Stimulated activated CD4-positive, alpha-beta T cell treated with anti-CD3 and anti-CD28 coated beads, Interleukin-1b, Interleukin-23, amount 100 ng/mL, for 1 hour (primary cell): ENCODE measurements at places on chromosomes 3 and 15.

- no peak for DNase-seq
Measured at GRCh38 chr3:36826240-36826639, 61.9 kb upstream of the DCLK3 start.

DNA sequence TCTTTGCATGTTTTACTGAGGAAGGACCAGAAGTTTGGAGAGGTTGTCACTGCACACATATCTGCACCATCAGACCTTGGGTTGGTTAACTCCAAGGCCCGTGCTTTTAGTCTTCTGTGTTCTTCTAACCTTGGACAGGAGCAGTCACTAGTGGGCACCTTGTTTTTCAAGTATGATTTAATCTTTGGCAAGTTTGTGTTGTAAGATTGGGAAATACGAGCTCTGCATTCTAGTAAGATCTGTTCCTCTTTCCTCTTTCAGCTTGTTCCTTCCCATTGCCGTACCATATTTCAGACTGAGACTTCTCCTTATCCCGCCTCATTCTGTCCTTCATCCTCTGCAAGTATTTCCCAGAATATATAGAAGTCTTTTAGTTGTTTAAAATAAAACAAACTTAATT, 5.1 kb downstream of the TMOD2 start:
- no peak for DNase-seq

DNA sequence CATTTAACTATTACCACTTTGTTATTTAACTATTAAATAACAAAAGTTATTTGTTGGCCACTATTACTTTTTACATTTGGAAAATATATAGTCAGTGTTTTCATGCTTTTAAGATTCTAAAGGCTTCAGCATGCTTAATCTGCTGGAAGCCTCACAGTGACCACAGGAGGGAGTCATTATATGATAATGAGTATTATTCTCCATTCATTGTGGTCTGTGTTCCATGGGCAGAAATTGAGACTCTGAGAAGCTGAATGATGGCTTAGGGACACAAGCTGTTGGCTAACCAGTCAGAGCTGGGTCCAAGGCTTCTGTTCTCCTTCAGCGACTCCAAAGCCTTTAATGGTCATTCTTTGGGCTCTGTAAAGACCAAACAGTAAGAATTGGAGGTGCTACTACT, 64.7 kb downstream of the BFSP2 start:
- no peak for DNase-seq

- DNase-seq = no peak
Measured at GRCh38 chr3:14544282-14545250, 4.4 kb upstream of the GRIP2 start.

DNA sequence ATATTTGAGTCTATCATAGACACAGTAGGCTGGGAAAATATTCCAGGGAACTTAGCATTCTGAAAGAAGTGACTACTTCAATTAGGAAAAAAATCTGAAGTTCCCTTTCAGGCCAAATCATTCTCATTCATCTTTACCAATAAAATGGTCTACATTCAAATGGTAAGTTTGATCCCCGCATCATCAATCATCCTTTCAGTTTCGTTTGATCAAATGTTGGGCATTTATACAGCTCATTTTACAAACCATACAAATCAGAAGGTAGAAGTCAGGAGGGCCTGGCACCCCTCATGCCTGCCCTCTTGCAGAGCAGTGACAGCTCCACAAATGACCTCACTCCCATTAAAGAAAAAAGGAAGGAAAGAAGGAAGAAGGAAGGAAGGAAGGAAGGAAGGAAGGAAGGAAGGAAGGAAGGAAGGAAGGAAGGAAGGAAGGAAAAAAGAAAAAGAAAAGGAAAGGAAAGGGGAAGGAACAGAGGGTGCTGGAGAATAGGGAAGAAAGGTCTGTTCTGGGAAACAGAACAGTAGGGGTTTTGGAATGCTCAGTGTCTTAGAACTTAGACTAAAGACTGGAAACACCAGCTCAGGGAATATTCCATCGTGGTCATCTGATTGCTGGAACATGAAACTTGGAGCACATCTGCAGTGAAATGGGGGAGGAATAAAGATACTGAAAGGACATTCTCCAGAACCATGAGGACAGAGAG, 86.1 kb downstream of the XXYLT1 start:
- DNase-seq = no peak

- no peak for DNase-seq
Measured at GRCh38 chr3:46414739-46415138, 7.7 kb downstream of the CCRL2 start.

DNA sequence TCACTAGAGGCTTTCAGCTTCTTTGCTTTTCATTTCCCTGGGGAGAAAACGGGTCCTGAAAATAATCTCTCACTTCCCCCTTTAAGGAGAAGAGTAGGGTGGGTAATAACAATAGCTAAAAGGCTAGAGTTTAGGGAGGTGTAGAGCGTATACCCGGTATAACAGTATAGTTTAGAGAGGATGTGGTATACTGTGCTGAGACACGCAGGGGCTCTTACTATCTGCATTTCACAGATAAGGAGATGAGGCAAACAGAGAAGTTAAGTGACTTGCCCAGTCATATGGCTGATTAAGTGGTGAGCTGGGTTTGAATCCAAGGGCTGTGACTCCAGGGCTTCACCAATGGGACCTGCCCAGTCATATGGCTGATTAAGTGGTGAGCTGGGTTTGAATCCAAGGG, 15.0 kb upstream of the KCNMB3 start:
- no peak for DNase-seq

- no peak for DNase-seq
Measured at GRCh38 chr15:85120351-85121113, 138.9 kb downstream of the PDE8A start.

- DNase-seq = no peak
Measured at GRCh38 chr15:60889491-60889890, 339.6 kb downstream of the RORA start.

GRCh38 chr3:115275896-115276295, 128.8 kb upstream of the ZBTB20 start:
- no peak for DNase-seq

- no peak for DNase-seq
Measured at GRCh38 chr3:184693011-184693975, 18.6 kb downstream of the MAGEF1 start.

- no peak for DNase-seq
Measured at GRCh38 chr3:15154326-15154725, 51.7 kb upstream of the CAPN7 start.

GRCh38 chr3:9211155-9211950, 38.1 kb downstream of the SRGAP3 start:
- DNase-seq = no peak

DNA sequence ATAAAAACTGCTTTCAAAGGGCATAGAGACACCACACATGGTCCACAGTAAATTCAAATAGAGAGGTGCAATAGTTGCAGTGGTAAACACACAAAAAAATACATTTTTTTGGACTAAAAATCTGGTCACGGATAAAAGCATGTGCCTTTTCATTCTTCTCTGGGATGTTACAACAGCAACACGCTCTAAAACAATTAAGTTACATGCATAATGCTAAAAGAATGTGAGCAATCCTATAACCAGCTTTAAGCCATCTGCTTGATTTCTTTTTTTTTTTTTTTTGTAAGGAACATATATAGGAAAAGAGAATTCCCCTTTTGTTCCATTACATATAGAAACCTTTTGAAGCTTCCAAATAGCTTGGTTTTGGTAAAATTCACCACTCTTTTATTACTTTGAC, 20.0 kb downstream of the WNT5A start:
- no peak for DNase-seq

DNA sequence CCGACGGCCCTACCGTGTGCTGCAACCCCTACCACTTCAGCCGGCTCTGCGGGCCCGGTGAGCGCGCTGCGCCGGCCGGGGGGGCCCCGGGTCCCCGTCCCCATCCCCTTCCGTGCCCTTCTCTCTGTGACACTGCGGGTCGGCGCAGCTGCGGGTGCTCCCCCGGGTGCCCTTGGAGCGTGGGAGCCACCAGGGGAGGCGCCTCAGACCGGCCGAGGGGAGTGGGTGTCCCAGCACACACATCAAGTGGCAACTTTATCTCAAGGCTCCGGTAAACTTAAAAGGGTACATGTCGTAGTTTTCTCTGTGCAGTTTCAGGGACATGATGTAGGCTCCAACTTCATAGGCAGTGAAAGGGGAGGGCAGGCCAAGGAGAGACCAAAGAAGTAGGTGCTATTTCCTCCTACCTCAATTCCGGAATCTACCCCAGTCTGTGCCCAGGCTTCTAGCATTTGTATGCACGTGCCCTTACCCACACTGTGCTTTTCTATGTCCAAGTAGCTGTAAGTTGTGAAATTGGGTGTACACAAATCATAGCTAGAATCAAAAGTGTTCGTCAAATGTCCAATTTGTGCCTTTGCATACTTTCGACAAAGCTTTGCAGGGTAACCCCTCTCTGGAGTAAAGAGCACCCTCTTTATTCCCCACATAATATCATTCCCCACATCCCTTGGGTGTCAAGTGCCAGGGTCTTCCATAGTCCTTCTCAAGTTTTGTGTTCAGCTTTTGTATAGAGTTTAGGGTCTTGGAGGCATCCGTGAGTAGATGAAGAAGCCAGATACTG, 2.2 kb downstream of the SMAD6 start:
- no peak for DNase-seq

DNA sequence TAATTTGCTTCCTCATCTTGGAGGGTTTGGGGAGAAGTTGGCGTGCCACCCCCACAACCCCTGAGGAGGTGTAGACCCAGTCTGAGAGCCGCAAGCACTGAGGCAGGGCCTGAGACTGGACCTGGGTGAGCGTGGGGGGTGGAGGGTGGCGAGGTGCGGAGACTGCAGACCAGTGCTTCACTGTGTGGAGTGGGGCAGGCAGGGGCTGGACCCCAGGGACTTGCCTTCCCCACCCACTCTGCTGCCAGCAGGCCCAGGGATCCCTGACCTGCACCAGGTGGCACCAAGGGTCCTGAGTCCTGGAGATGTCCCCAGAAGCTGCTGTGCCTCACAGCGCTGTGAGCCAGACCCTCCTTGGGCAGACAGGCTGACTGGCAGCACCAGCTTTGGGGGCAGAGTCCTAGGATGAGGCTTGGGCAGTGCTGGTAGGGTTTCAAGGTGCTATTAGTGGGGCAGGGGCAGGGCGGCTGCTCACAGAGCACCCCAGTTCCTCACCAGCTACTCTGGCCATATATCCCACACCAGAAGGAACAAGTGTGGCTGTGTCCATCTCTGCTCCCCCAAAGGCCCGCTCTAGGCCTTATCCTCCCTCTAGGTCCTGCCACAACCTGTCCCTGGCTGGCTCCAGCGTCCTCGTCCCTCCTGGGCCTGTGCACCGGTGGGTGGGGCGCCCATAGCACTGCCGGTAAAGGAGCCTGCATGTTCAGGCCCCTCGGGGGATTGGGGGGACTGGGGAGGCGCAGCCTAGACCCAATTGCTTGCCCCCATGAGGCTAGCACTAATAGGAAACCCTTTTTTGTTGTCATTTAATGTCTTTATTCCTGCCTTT, 11.8 kb downstream of the ZBTB47 start:
- no peak for DNase-seq

- DNase-seq = no peak
Measured at GRCh38 chr3:154780263-154780662, 299.9 kb upstream of the MME start.

- no peak for DNase-seq
Measured at GRCh38 chr15:69071260-69071659, 56.8 kb downstream of the NOX5 start.

GRCh38 chr15:52445954-52446353, 82.7 kb downstream of the MYO5A start:
- no peak for DNase-seq

GRCh38 chr15:51051776-51052175, 42.9 kb downstream of the TNFAIP8L3 start:
- no peak for DNase-seq

GRCh38 chr3:151686257-151686656, 47.5 kb upstream of the AADACL2 start:
- DNase-seq = no peak

GRCh38 chr15:74343797-74344127, 23.7 kb downstream of the CYP11A1 start:
- no peak for DNase-seq

DNA sequence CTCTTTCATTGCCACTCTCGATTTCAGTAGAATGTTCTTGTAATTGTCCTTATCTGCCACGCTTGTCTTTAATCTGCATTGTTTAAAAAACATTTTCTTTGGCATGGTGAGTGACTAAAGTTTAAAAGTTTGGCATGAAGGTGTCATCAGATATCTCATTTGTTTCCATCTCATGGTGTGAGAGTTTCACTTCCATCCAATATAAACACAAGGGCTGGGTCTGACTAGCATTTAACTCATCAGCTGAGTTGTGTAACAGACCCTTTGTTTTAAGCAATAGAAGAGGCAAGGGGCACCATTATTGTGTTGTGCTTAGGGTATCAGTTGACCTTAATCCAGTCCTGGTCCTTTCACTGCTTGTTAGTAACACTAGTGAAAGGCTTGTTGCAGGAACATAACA, 49.9 kb upstream of the IL12A start:
- DNase-seq = no peak

DNA sequence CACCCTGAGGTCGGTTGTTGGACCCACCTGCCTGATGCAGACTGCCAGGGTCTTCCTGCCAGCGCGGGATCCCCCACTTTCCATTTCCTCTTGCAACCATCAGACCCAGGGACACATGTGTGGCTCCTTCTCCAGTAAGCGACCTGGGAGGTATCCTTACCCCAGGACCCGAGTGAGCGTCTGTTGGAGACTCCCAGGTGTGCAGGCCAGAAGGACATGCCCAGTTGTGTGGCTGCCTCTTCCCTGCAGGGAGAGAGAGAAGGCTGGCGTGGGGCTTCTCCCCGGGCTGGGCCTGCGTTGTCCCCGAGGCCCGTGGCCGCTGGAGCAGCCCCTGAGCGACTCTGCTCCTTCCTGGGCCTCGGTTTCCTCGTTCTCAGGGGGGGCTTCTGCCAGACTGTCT, 56.8 kb downstream of the APBA2 start:
- DNase-seq = no peak

GRCh38 chr3:152300029-152300731, 31.5 kb downstream of the MBNL1 start:
- no peak for DNase-seq

DNA sequence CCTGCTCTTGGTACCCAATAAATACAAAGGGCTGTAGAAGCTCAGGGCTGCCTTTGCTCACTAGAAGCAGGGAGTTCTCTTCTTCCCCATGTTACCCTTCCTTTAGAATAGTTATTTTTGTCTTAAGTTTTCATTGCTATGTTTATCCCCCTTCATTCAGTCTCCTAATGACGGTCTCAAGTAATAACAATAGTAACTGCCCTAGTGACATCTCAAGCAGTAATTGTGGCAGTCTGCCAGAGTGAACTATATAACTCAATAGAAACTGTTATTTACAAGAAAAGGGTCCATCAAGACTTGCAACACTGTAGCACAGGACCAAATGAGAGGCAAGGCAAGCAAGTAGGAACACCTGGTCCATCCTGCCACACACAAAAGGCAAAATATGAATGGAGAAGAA, 32.5 kb upstream of the SIN3A start:
- DNase-seq = no peak

GRCh38 chr15:98815207-98815606, 166.9 kb downstream of the IGF1R start:
- DNase-seq = no peak
